Spleen (tissue), 13 donors: ENCODE measurements at places on chromosomes 5 and 9. TPM values are rescaled to one million over a fixed set of nuclear protein-coding genes. Genes with fewer than 3 reads are reported as not detected.

- peaks cover 24% of the 10 kb centered on the region for H3K4me1 ChIP-seq
- H3K36me3 ChIP-seq = no peaks in the 10 kb centered on the region
- H3K4me3 ChIP-seq = no peak overlapping the region
- no peaks in the 10 kb centered on the region for H3K27me3 ChIP-seq
- peak overlapping the region; percentile 71 for H3K27ac ChIP-seq
Observed at GRCh38 chr5:119418606-119419100, 33.6 kb upstream of the HSD17B4 start.

GRCh38 chr9:71353720-71354119 is 232.3 kb upstream of the TRPM3 start:
- H3K4me3 ChIP-seq = no peak overlapping the region
- no peak for DNase-seq
- H3K27me3 ChIP-seq = no peaks in the 10 kb centered on the region

DNA sequence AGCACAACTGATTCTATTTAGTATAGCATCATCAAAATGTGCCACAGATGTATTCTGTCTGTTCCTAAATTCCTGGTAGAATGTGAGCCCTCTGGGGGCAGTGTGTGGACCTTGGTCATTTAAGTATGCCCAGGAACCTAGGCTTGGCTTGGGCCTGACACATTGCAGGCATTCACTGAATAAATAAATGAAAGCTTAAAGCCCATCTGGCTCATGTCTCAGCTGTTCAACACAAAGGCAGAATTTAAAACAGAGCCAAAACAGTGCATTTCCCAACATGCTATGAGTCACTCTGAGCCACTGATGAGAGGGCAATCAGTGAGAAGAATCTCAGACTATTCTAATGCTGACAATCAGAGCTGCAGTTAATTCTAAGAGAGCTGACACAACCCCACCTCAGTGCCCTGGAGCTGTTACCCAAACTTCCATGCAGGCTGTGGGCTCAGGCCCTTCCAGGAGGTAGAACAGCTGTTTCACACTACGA is 8.1 kb downstream of the FAM193B start:
- no peaks in the 10 kb centered on the region for H3K27me3 ChIP-seq
- no peaks in the 10 kb centered on the region for H3K36me3 ChIP-seq
- peaks cover 54% of the 10 kb centered on the region for H3K4me1 ChIP-seq
- peak overlapping the region; percentile 72 for H3K27ac ChIP-seq

DNA sequence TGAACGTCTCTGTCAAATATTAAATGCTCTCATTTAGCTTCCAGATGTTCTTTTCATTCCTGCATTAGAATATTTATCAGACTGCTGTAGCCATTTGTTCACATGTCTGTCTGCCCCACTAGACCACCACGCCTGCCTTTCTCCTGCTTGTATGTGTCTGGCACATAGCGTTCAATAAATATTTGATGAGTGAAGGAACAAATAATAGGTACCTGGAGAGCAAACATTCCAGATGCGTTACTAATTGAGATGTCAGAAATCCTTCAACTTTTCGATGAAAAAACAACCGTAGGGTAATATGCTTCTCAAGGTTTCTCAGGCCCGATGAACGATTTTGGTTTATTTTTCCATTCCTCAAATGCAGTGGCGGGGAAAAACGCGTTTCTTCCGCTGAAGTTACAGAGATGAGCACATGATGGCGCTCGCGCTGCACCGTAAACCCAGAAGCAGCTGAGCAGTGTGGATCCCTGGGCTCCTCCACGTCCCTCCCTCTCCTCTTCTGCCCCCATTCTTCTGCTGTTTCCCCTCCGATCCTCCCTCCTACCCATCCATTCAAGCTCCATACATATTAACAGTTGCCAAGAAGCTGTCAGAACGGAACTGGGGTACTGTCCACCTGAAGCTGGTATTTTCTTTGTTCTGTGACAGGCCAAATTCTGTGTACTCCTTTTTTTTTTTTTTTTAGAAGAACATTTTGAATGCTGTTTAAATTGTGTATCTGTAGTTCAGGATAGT is 245.4 kb downstream of the MPDZ start:
- H3K36me3 ChIP-seq = no peaks in the 10 kb centered on the region
- no peak overlapping the region for H3K27ac ChIP-seq
- no peak for DNase-seq
- no peaks in the 10 kb centered on the region for H3K4me1 ChIP-seq
- no peaks in the 10 kb centered on the region for H3K27me3 ChIP-seq
- H3K4me3 ChIP-seq = no peak overlapping the region

- H3K27me3 ChIP-seq = no peaks in the 10 kb centered on the region
- H3K36me3 ChIP-seq = peaks cover 5% of the 10 kb centered on the region
- no peak overlapping the region for H3K27ac ChIP-seq
- no peak overlapping the region for H3K4me3 ChIP-seq
- no peak for DNase-seq
- peaks cover 8% of the 10 kb centered on the region for H3K4me1 ChIP-seq
Observed at GRCh38 chr5:149310947-149311658, 34.2 kb upstream of the GRPEL2 start.

- no peak overlapping the region for H3K27ac ChIP-seq
- no peaks in the 10 kb centered on the region for H3K36me3 ChIP-seq
- no peak overlapping the region for H3K4me3 ChIP-seq
- H3K27me3 ChIP-seq = no peaks in the 10 kb centered on the region
- no peaks in the 10 kb centered on the region for H3K4me1 ChIP-seq
Observed at GRCh38 chr5:5585751-5586341, 163.4 kb downstream of the ICE1 start.

DNA sequence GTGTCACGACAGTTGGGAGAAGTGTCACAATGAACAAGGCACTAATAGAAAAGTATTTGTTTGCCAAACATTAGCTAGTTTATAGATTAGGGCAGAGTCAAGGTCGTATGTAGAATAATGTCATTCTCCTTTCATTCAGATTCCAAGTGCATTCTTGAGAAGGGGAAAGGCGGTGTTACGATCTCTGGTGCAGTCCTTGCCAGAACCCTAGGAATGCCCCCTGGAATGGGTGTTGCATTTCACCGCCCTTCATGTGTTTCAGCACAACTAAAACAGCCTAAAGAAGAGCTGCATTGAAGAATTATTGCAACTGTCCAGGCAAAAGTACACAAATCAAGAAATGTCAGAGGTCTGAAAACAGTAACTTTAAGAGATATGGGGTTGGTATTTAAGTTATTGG is 721.0 kb upstream of the WWC1 start:
- H3K27ac ChIP-seq = no peak overlapping the region
- no peaks in the 10 kb centered on the region for H3K36me3 ChIP-seq
- H3K4me3 ChIP-seq = no peak overlapping the region

GRCh38 chr5:177040814-177041420 is 18.4 kb downstream of the ZNF346 start:
- no peaks in the 10 kb centered on the region for H3K27me3 ChIP-seq
- no peak for DNase-seq
- H3K27ac ChIP-seq = no peak overlapping the region
- H3K36me3 ChIP-seq = peaks cover 74% of the 10 kb centered on the region
- H3K4me3 ChIP-seq = no peak overlapping the region

GRCh38 chr5:109016300-109016699 is 268.6 kb downstream of the FER start:
- no peak overlapping the region for H3K27ac ChIP-seq
- no peaks in the 10 kb centered on the region for H3K36me3 ChIP-seq
- H3K4me1 ChIP-seq = no peaks in the 10 kb centered on the region

GRCh38 chr5:136191304-136192014 is 1.5 kb downstream of the SMIM32 start:
- peaks cover 57% of the 10 kb centered on the region for H3K27me3 ChIP-seq
- H3K27ac ChIP-seq = no peak overlapping the region
- H3K4me3 ChIP-seq = peak overlapping the region; percentile 38
- H3K4me1 ChIP-seq = peaks cover 23% of the 10 kb centered on the region
- peaks cover 4% of the 10 kb centered on the region for H3K36me3 ChIP-seq

MRPL22 gene
- total RNA-seq = 37.9 TPM

FREM1 gene
- total RNA-seq = 4.3 TPM

IL4 gene
- total RNA-seq = not detected

IGFBPL1 gene
- total RNA-seq = not detected

DDX46 gene
- 74.2 TPM for total RNA-seq
